ENCODE measurements at places on chromosomes 7 and 10.

GRCh38 chr7:158757404-158757989, 52.9 kb upstream of the NCAPG2 start:
- no peak for DNase-seq

DNA sequence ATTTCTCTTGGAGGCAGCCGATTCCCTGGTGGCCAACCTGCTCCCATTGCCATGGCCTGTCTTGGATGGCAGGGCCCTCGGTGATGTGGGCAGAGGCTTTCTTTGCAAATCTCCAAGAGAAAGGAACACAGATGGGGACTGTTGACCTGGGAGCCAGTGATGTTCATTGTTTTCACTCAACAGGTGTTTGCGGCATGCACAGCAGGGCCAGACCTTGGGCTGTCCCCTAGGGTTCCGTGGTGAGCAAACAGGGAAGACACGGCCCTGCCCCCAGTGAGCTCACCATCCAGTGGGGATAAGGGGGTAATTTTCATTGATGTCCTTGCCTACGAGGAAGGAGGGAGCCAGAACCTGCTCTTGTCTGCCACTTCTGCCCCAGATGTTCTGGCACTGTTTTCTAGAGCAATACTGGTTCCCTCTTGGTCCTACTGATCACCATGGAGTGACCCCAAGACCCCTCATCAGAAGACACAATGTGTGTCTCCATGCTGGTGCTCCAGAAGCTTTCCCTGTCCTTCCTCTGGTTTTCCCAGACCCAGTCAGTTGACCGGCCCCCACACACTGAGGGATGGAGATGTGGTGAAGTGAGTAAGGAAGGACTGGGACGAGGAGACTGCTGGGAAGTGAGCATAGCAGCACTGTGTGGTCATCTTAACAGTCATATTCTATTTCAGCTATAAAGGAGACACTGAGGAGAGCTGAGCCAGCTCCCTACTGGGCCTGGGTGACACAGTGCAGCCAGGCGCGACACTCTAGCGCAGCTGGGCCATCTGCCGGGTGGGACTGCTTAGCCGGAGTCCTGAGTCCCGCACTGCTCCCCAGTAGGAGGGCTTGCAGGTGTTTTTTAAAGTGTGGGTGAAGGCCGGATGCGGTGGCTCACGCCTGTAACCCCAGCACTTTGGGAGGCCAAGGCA, 20.4 kb upstream of the FIGNL1 start:
- DNase-seq, result no peak

DNA sequence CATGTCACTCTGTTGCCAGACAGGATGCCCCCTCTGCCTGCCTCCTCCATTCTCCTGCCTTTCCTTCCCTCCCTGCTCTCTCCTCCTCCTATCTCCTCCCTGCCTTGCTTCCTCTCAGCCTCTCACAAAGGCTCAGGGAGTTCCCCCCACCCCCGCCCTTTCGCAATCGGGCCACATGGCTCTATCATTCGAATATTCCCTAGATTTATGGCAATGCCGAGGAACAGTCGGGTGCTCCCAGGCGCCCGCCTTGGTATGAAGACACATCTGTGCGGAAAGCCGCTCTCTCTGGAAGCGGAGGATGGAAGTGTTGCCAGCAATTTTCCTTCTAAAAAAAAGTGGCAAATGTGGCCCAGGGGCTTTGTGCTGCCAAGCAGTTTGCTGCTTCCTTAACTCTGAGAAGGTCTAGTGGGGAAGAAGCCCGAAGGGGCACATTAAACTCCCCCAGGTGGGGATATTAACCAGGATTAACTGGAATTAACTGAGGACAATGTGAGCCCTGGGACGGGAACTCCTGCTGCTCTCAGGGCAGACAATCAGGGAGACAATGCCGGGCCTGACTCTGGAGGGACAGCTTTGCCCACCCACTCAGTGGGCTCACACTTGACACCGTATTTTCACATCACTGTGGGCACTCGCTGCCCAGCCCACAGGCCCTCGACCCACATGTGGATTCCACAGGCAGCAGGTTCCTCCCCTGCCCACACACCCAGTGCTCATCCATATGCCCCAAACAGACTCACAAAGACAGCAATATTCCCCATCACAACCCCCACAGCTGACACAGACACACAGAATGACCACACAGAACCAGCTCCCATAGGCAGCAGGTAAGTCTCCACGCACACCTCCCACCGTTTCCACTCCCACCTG, 88.4 kb upstream of the SMNDC1 start:
- DNase-seq, result no peak

GRCh38 chr10:5448333-5449001, 36.1 kb downstream of the NET1 start:
- DNase-seq, result no peak

- no peak for DNase-seq
Measured at GRCh38 chr10:47415520-47416304, 31.6 kb upstream of the ZNF488 start.

DNA sequence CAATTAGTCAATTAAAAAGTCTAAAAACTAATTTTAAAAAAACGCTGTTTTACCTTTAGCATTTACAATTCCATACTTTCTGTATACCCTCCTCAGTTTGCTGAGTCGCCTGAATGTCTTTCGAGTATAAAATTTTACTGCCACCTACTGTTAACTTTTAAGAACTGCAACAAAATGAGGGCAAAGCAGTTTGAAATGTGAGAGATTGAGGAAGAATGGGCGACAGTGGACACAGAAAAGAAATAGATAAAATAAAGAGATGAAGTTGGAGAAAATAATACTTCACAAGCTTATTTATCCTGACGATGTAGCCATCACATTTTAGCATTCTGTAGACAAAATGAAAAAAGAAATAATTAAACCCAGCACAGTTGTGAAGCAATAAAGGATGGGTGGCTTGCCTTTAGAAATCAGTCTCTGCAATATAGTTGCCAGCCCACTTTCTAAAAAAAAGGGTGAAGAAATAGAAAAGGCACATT, 110.8 kb upstream of the PTN start:
- no peak for DNase-seq

Data from stimulated activated CD4-positive, alpha-beta T cell treated with anti-CD3 and anti-CD28 coated beads, Interleukin-1b, Interleukin-23, amount 100 ng/mL, for 4 hours (primary cell).